ENCODE measurements at places on chromosomes 13 and 19.

- DNase-seq: no peak
Observed at GRCh38 chr13:104461049-104461448, 1394.8 kb upstream of the SLC10A2 start.

DNA sequence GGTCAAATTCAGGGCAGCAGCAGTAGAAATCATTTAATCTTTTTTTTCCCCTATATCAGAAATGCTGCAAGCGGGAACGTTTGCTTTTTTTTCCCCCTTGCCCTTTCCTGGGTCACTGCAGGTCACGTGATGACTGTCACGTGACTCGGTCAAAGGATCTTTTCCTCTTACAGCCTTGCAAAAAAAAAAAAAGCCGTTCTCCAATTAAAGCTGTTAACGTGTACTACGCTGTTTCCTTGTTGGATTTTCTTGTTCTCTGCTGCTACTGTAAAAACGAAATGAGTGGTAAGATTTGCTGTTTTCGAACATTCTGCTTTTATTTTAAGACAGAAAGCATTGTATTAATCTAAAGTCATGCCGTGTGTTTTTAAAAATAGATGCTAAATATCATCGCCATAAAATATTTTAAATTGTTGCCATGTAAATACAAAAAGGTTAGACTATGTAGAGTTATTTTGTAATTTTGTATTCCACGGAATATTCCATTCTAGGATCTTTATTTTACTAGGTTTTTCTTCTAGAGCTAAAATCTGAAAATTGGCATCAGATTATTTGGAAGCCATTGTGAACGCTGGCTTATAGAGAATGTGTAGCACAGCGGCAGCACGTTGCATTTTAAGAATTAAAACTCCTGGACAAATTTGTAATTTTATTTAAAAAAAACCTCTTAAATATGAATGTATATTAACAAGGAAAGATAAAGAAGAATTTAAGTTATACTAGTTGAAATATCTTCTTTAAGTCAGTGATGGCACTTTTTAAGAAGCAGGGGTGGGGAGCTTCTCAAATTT is 109.8 kb upstream of the MLNR start:
- DNase-seq: peak; percentile 69

DNA sequence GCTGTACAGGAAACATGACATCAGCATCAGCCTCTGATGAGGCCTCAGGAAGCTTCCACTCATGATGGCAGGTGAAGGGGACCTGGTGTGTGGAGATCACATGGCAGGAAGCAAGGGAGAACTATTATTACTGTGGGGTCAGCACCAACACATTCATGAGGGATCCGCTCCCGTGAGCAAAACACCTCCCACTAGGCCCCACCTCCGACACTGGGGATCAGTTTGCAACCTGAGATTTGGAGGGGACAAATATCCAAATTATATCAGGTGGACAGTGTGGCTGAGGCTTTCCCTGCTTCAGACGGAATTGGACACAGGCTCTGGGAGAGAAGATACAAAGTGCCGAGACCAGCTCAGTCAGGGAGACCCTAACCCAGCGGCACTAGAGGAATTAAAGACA is 5.7 kb upstream of the ZNF792 start:
- no peak for DNase-seq

- DNase-seq: no peak
Observed at GRCh38 chr13:22082437-22083100, 411.7 kb downstream of the FGF9 start.

DNA sequence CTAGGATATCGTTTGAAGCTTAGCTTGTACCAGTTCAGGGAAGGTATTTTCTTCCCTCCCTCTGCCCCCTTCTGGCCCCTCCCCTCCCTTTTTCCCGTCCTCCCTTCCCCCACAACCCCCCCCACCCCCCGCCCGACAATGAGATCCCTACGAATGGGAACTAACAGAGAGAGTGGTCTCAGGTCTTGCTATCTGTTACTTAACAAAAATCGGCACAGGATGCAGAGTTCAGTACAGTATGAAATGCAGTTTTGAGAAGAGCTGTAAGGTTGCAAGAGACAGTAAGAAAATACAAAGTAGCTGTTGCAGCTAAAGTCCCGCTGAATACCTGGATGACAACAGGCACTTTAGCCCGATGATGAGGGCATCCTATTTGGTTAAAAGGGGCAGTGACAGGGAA is 3.1 kb upstream of the DACH1 start:
- no peak for DNase-seq

DNA sequence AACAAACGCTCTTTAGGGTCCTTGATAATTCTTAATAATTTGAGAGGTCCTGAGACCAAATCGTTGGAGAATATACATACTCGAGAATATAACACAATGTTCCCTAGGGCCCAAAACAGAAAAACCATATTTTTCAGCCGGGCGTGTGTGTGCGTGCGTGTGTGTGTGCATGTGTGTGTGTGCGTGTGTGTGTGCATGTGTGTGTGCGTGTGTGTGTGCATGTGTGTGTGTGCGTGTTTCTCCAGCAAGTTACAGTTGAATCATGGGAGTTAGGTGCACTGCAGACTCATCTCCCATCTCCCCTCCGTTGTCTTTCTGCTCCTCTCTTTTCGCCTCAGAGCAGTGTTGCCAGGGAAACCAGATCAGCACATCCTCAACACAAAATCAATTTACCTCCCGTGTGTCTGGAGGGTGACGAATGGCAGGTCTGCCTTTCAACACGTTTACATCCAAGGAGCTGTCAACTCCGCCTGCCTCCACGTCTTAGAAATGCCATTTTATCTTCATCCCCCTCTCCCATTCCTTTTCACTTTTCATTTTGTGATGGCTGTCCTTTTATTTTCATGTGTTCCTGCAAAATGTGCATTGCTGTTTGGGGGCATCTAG is 8.3 kb upstream of the PNMA8B start:
- DNase-seq: no peak

- no peak for DNase-seq
Observed at GRCh38 chr13:90723381-90723780, 624.1 kb upstream of the MIR17HG start.
